ENCODE measurements at places on chromosomes 1 and 21.
A peak's percentile ranks its signal among the peaks of the same experiment; 100 is the strongest.

DNA sequence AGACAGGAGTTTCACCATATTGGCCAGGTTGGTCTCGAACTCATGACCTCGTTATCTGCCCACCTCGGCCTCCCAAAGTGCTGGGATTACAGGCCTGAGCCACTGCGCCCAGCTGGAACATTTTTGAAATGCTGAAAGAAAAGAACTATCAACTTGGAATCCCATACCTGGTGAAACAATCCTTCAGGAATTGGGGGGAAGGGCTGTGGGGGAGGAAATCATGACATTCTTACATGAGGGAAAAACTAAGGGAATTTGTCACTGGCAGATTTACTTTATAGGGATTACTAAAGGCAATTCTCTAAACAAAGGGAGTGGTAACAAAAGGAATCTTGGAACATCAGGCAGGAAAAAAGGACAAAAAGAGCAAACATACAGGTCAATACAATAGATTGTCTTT, 25.8 kb downstream of the NDUFS5 start:
- DNase-seq: no peak

- no peak for DNase-seq
Measured at GRCh38 chr1:55420929-55421716, 206.0 kb upstream of the USP24 start.

DNA sequence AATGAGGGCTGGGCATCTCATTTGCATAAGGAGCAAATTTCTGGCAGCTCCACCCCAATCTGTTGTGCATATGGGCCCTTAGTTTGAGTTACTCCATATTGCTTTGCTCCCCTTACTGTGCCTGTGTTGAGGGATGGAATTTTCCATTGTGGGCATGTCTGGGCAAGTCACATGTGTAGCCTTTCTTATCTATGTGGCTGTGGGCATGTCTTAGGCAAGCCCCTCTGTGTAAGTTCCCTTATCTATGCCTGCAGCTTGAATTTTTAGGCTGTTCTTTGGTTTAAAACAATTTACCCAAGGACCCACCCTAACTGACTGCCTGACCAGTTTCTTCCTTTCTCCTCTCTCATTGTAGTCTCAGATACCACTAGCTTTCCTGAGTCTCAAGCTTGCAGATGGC, 405.7 kb upstream of the NCAM2 start:
- DNase-seq: no peak

GRCh38 chr1:63362578-63362977, 4.8 kb upstream of the ALG6 start:
- DNase-seq: no peak

- DNase-seq: no peak
Measured at GRCh38 chr1:110591956-110592355, 14.2 kb downstream of the KCNA2 start.

DNA sequence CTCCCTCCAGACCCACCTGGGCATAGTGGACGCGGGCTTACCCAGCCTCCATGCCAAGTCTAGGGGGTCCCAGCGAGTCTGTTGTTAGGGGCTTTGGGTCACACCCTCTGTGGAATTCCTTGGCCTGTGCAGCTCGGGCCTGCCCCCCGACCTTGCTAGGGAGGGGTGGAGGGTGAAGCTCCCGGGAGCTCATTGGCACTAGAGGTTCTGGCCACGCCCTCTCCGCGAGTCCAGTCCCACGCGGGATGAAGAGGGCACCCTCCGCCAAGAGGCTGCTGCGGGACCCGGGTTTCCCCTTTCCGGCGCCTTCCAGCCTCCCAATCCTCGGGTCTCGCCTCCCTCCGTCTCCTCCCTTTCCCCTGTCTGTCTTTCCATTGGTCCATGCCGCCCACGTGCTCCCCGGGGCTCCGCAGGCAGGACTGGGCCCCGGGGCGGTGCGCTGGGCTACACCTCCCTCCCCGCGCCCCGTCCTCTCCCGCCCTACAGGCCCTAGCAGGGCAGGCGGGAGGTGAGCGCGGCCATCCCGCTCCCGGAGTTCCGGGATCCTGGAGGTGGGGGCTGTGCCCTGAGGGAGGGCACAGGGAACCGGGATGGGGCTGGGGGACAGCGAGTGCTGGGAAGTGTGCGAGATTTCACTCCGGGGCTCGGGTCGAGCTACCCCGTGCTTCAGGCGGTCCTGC, 3.5 kb downstream of the RUSC1 start:
- DNase-seq: peak; percentile 95

DNA sequence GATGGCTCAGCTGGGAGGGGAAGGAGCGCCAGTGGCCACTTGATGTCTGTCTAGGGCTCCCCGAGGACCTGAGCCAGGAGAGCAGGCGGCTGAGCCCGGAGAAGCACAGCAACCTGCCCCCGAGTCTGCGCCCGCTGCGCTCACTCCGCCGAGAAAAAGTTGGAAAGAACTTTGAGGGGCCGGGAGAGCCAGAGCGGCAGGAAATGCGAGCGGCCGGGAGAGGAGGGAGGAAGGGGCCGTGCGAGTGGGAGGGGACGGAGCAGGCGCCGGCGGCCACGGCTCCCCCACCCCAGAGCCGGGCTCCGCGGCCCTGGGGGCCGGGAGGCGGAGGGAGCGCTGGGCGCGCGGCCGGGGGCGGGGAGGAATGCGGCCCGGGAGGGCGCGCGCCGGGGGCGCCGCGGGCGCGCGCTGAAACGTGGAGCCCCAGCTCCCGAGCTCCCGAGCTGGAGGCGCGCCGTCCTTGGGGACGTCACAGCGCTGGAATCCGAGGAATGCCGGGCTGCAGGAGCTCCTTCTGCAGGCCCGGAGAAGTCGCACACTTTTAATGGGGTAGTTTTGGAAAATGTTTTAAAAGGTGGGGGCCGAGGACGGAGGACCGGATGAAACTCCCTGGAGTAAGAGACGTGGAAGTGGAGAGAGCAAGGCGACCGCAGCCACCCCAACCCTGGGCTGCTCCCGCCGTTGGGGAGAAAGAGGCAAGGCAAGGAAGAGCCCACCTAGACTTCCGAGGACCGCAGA, at the start of gene PTPN14:
Gene PTPN14, minus strand, starts transcription at position 167 of the 738 bp plus-strand sequence. CDS start 86,799 bp downstream, outside the sequence.
- peak; percentile 5 for DNase-seq

DNA sequence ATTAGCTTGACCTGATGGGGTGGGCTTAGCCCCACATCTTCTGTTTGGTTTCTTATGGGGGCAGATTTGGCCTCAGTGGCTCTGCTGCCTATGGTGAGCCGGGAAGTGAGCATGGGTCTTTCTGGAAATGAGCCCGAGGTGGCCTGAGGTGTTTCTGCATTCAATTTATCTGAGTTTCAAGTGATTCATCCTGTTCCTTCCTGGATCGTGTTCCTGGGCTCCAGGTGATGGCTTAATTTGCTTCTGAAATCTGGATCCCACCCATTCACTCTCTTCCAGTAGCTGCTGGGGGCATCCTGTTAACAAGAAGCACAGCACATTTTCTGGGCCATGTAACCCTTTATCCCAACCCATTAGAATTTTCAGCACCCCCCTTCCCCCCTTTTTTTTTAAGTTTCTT, 324.6 kb downstream of the CAMTA1 start:
- no peak for DNase-seq

DNA sequence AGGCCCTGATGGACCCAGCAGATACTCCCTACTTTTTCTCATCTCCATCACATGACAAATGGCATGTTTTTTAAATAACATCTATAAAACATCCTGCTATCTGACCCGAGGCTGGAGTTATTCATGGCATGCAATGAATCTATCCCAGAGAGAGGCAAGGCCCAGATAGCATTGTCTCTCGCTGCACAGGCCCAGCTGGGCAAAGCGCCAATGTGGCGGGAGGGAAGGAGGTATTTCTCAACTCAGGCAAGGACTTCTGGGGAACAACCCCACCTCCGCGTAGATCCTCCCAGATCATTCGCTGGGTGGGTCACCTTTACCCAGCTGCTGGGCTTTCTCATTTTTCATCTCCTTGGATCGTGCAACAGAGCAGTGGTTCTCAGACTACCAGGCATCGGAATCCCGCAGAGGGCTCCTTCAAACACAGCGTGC, 59.8 kb downstream of the ERG start:
- no peak for DNase-seq

DNA sequence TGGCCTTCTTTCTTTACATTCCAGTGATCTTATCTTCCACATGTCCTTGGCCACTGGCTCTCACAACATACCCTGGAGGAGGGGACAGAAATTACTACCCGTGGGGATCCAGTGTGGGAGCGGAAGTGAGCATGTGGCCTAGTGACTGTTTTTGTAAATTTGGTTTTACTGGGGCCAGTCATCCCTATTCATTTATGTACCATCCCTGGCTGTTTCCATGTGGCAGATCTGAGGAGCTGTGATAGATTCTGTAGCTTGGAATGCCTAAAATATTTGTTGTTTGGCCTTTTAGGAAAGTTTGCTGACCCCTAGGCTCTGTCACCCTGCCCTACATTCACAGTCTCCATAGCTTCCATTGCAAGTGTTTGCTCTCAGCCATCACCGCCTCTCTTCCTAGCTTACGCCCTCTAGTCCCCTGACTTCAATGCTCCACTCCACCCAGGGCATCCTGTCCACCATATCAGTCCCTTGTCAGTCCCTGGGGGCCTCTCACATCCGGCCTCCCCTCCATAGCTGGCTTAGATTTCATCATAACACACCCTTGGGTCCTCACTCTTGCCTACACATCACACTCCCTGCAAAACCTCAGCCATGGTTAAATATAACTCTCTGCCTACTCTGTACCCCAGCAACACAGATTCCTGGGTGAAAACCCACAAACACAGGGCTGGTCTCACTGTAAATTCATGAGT, 25.8 kb downstream of the DHCR24 start:
- no peak for DNase-seq

DNA sequence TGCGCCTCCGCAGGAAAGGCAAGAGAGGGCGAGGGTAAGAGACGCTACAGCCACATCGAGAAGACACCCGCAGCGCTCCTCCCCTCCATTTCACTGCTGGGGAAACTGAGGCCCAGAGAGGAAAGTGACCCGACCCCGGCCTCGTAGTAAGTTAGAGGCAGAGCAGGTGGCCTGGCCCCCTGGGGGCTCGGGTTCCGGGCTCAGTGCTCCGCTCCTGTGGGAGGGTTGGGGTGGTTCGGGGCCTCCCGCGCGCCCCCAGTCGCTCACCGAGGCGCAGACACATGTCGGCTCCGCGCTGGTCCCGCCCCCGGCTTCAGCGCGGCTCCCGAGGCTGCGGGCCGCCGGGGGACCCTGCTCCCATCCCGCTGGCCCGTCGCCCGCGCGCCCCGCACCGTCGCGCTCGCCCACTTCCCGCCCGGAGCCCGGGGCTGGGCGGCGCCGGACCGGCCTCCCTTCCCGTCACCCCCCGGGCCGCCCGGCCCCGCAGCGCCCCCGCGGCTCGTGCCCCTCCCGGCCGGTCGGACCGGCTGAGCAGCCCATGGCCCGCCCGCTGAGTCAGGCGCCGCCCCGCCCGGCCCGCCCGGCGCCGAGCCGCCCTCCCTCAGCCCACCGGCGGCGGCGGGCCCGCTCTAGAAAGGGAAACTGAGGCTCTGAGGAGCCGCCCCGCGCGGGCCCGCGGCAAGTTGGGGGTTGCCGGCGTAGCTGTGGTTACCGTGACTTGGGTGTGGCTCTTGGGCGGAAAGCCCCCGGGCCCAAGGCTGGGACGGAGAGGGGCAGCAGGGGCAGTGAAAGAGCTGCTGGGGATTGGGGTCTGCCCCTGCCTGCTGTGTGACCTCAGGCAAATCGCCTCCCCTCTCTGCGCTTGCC, at the start of gene TMEM54:
Gene TMEM54, minus strand, starts transcription at position 434 of the 867 bp plus-strand sequence. Its CDS starts 151 bp downstream, at position 283.
- DNase-seq: no peak

GRCh38 chr21:32256873-32257620, 21.8 kb downstream of the MIS18A start:
- no peak for DNase-seq

GRCh38 chr1:28244549-28245251, 8.8 kb downstream of the ATP5IF1 start:
- DNase-seq: no peak

GRCh38 chr1:9612871-9613624, 24.3 kb downstream of the TMEM201 start:
- no peak for DNase-seq

- DNase-seq: no peak
Measured at GRCh38 chr21:27545754-27546349, 579.0 kb upstream of the ADAMTS5 start.

- no peak for DNase-seq
Measured at GRCh38 chr1:201914456-201915235, 25.9 kb downstream of the SHISA4 start.

DNA sequence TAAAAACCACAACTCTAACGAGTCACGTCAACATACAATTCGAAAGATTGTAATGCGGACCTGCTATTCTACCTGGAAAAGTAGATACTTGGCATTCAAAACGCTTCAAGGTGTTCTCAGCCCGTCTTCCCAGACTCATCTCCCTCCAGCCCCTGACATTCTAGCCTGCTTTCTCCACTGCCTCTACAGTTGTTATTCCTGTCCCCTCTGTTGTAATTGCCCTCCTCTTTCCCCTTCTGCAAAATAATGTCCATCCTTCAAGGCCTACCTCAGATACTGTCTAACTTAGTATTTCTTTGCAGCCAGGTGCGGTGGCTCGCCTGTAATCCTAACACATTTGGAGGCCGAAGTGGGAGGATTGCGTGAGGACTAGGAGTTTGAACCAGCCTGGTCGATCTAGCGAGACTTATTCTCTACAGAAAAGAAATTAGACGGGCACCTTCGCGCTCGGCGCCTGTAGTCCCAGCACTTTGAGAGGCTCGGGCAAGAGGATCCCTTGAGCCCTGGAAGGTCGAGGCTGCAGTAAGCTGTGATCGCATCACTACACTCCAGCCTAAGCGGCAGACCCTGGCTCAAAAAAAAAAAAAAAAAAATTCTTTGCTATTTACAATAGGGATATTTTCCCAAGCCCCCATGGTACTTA, 756 bp upstream of the RBM34 start:
- DNase-seq: no peak

GRCh38 chr1:12161662-12162458, 4.9 kb upstream of the TNFRSF1B start:
- peak; percentile 97 for DNase-seq

Measured in activated CD4-positive, alpha-beta T cell treated with anti-CD3 and anti-CD28 coated beads, Interleukin-2, amount 50 U/mL, for 16 hours (primary cell).